Dorsolateral prefrontal cortex (tissue), 122 donors: ENCODE measurements at places on chromosomes 16 and 17. TPM values are rescaled to one million over a fixed set of nuclear protein-coding genes. Genes with fewer than 3 reads are reported as not detected.
A peak's percentile ranks its signal among the peaks of the same experiment; 100 is the strongest.

DNA sequence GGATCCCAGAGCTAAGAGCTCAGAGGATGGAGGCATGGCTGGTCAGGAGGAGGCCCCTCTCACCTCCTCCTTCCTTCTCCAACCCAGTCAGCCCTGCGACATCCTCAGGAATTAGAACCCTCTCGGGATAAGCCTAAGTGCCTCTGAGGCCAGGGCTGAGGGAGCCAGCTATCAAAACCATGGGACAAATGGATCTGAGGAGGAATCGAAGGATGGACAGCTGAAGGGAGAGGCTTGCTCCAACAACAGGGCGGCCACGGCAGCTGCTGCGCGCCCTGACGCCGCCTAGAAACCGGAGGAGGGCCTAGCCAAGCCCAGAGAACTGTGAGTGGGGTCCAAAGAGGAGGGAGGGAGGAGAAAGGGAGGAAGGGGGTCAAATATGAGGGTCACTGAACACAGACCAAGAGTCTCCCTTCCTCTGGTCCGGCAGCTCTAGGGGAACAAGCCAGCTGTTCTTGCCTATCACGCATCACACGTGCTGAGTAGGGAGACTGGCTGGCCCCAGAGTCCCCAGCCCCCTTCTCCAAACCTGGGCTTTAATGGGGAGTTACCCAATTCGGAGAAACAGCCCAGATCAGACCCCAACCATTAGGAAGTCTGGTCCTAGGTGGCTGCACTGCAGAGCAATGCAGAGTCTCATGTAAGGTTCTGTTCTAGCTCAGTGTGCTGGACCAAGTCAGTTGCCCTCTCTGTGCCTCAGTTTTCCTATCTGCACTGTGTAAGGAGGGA lies 5.9 kb upstream of the HOXB13 start:
- DNase-seq, result no peak

- no peak for DNase-seq
Observed at GRCh38 chr17:80882926-80883685, 108.5 kb upstream of the CHMP6 start.

DNA sequence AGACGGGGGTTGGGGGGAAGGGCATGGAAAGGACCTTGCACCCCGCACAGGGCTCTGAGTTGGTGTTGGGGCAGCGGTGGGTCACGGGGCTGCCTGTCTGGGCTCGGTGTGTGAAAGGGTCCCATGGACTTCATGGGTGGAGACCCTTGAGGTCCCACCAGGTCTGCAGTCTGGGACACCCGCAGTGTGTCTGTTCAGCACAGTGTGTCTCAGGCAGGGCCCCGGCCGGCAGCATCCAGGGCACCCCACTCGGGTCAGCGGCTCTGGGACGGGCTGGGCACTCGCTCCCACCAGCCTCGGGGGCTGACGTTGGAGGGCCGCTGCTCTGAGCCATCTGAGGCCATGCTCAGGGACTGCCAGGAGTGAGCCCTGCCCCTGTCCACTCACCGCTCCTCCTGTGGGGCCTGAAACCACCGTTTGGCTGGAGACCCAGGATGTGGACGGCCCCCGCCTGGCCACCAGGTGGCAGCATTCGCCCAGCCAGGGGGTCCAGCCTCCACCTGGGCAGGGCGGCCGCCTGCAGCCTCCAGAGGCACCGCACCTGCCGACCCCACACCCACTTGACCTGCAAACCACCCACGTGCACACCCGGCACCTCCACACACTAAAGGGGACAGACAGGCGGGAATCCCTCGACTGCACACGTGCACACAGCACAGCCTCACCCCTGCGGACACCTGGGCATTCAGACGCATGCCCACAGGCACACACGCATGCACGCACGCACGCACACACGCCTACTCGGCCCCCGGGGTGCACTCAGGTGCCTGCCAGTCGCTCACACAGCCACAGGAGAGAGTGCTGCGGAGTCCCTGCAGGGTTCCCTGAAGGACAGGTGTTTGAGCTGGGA lies 10.1 kb upstream of the ZFPM1 start:
- DNase-seq, result peak; percentile 84

DNA sequence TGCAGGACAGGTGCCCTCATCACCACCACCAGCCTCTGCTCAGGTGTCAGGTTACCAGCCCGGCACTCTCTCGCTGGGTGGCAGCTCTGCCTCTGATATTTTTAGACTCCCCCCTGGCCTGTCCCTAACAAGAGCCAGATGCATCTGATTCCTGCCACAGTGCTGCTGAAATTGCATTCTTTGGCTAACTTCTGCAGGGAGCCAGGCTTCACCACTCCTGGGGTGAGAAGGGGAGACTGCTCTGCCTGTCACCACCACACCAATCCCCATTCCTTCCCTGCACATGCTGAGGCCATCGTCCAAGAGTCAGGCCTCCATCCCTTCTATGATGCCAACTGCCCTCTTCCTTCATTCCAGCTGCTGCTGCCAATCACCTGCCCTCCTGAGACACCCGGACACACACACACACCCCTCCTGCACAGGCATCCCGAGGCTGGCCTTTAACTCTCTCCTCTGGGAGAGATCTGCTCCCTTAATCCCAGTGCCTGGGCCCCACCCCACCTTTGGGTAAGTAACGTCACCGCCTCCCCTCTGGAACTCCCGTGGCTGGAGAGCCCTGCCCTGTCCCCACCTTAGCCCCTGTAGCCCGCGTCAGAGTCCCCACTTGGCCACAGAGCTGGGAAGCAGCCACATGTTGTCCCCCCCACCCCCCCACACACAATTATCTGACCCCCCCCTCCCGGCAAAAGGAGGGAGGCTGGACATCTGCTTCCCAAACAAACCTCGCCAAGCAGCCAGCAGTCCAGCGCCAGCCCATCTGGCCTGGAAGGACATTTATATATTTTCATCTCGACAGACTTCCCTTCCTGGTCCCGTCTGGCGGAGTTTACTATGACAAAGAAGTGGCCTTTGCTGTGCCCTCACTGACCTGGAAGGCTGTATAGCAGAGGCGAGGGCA lies 2.8 kb downstream of the EMP2 start:
- no peak for DNase-seq

GRCh38 chr17:31663576-31663975 lies 195.5 kb downstream of the COPRS start:
- no peak for DNase-seq

BEAN1 gene
- total RNA-seq, result 9.8 TPM
